ENCODE measurements at places on chromosomes 1 and 21.

- no peak for DNase-seq
Observed at GRCh38 chr1:46525253-46525983, 26.0 kb downstream of the KNCN start.

- DNase-seq, result no peak
Observed at GRCh38 chr1:236141447-236142252, 689 bp upstream of the GPR137B start.

DNA sequence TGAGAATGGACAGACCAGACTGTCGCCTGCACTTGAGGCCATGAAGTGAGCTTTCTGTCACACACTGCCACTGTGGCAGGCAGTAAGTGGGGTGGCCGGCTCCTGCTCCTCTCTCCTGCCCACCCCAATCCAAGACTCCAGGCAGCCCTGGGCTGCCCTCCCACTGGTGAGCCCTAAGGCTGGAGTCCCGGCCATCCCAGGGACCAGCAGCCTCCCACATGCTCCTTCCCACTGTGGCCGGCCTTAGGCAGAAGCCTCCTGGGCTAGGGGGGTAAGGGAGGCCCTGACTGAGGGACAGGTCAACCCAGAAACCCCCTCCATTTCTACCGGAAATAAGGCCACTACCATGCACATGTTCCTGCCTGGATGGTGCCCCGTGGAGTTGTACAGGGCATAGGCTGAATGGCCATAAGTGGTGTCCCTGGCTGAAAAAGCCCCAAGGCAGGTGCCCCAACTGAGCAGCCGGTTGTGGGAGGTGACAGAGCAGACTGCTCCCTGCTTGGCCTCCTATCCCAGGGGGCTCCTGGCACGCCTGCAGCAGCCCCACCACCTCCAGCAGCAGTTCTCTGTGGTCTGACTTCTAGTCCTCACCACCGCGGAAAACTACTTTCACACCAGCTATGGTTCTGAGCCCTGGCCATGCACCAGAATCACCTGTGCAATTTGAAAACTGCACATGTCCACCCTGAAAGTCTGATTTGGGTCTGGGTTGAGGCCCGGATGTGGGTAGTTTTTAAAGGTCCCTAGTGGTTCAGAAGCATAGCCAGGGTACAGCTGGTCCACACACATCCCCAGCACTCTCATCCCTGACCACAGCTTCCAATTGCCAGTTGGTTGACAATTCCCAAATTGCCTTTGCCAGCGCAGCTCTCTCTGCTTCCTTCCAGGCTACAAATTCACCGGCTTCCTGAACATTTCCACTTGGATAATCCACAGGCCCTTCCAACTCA lies 1.6 kb upstream of the ARTN start:
- DNase-seq, result no peak

GRCh38 chr1:26078286-26079177 lies 11.1 kb upstream of the TRIM63 start:
- DNase-seq, result no peak

- no peak for DNase-seq
Observed at GRCh38 chr1:54220004-54220811, 20.2 kb downstream of the MRPL37 start.

GRCh38 chr1:145957443-145958319 lies at the start of gene LIX1L:
LIX1L (minus strand) TSS chr1:145958017; CDS start chr1:145957927, 90 bp downstream.
- DNase-seq, result peak; percentile 95

DNA sequence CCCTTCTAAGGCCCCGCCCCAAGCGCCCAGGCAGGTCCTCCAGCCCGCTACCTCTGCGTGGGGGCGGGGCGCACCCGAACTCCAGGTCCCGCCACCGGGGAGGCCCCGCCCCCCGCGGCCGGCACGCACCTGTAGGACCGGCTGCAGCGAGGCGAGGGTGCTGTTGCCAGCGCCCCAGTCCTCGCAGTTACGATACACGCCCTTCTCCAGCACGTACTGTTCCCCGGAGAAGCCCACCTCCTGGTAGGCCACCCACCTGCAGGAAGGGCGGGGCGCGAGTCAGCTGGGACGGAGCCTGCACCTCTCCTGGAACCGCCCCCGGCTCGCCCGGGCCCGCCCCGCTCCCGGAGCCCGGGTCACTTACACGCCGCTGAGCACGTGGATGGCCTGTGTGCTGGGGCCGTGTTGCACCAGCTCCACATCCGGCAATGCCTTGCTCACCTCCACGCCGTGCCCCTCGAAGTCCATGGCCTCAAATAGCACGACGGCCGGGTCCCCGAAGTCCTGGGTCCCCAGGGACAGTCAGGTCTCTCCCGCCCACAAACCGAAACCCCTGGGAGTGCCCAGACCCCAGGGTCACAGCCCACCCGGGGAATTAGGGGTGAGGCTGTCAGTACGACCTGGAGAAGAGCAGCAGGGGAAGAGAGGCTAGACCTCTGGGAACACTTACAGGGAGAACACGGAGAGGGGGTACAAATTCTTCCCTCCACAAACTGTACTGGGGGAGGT lies 17.3 kb downstream of the CRYBG2 start:
- peak; percentile 51 for DNase-seq

- no peak for DNase-seq
Observed at GRCh38 chr21:46099476-46099875, 1.6 kb downstream of the COL6A2 start.

DNA sequence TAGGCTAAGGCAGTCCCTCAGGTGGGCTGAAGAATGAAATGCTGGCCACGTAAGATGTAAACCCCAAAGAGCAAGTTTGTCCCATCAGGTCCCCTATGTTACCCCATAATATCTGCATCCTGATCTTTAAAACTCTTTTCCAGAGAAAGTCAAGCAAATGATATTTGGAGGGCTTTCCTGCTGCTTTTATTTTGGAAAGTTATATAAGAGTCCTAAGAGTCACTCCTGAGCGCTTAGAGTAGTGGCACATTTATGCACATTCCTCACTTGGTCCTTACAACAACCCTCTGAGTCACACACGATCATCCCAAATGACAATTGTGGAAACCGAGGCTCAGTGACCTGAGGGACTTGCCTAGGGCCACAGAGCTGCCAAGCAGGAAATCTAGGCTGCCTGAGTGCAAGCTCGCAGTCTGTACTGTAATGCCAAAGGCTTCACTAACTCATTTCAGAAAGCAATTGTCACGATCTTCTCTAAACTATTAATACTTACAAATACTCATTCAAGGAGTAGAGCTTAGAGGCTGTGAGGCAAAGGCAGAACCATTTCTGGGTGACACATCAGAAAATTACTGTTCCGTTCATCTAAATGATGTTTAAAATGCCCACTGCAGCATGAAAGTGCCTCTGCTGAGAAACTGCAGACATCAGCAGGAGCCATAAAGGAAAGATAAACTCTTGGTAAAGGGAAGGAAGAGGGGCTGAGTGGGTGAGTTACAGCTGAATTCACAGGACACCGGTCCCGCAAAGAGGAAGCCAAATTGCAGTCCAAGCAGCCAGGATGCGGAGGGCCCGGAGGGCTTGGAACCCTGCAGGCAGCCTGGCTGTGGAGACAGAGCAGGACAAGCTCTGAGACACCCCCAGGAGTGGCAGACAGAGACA lies 30.8 kb downstream of the CAPZB start:
- DNase-seq, result no peak

DNA sequence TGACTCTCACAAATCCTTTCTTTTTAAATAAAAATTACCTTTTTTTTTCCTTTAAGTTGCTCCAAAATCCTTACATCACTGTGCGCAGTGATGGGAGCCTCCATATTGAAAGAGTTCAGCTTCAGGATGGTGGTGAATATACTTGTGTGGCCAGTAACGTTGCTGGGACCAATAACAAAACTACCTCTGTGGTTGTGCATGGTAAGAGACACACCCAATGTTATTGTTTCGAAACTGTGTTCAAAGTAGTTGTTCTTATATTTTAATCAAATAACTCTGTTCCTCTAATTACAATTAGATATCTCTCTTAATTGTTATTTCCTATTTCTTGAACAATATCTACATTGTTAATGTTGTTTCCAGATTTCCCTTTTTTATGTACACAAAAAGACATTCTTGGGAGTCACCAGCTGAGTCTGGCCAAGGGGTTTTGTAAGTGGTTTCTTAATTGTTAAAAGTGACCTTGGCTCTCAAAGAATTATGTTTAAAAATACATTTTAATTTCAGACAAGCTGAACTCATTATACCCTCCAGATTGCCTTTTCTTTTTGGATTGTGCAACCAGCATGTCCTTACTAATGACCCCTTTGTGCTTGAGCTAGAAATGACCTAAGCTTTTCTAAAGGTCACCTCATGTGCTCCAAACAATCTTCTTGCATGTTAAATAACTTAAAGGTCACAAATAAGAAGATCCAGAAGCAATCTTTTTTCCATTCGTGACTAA lies 250.1 kb downstream of the HMCN1 start:
- DNase-seq, result no peak

- DNase-seq, result no peak
Observed at GRCh38 chr1:67332653-67333529, 25.2 kb downstream of the IL12RB2 start.

- no peak for DNase-seq
Observed at GRCh38 chr1:22688466-22688865, 22.2 kb upstream of the EPHB2 start.

GRCh38 chr21:36260030-36260787 lies 59.8 kb upstream of the MORC3 start:
- no peak for DNase-seq

DNA sequence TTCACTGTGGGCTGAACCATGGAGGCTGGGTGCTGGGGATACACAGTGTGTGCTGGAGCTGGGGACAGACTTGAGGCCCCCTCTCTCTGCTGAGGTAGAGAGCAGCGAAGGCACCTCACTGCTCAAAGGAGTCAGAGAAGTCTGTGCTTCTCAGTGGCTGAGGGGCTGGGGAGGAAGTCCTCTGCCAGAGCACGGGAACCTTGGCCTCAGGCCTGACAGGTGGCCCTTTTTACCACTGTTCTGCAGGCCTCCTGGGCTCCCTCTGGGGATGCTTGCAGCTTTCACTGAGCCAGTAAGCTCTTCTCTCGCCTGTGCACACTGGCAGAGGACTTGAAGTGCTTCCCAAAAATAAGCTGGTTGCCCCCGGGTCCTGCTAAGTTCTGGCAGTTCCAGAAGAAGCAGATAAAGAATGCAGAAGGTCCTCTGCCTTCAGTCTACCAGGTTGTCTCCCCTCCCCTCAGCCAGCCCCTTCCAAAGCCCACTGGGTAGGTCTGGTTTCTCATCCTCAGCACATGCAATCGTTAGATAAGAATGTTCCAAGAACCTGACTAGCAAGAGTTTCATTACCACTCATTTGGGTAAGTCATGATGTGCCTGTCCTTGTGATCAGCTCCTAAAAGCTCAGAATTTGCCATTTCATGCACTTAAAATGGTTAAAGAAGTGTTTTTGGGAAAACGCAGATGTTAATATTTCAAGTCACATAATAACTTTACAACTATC lies 53.9 kb downstream of the TENT5C start:
- DNase-seq, result no peak

DNA sequence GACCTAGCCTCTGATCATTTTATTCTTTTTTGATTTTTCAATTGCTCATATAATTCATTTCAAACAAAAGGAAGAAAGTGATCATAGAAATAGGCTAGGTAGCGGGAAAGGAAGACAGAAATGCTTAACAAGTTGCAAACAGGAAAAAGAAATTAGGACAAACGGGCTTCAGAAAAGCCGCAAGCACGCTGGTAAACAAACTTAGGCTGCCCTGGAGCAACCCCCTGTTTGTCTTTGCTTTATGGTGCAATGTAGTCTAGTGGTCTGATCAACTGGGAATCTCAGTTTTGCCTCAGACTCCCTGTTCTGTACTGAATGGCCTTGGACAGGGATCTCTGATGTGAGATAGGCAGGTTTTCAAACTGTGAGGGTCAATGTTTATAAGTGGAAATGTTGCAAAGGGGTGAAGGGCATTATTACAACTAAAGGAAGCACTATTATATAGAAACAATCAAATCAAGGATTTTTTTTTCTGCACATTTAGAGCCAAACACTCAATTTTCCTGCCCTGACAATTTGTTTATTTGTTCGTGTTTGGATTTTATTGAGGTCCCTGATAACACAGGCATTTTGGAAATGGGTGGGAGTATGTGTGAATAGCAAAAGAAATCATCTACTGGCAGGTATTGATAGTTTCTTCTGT lies 146.8 kb upstream of the NRIP1 start:
- no peak for DNase-seq

GRCh38 chr1:64663668-64664067 lies 81.2 kb upstream of the RAVER2 start:
- DNase-seq, result no peak

DNA sequence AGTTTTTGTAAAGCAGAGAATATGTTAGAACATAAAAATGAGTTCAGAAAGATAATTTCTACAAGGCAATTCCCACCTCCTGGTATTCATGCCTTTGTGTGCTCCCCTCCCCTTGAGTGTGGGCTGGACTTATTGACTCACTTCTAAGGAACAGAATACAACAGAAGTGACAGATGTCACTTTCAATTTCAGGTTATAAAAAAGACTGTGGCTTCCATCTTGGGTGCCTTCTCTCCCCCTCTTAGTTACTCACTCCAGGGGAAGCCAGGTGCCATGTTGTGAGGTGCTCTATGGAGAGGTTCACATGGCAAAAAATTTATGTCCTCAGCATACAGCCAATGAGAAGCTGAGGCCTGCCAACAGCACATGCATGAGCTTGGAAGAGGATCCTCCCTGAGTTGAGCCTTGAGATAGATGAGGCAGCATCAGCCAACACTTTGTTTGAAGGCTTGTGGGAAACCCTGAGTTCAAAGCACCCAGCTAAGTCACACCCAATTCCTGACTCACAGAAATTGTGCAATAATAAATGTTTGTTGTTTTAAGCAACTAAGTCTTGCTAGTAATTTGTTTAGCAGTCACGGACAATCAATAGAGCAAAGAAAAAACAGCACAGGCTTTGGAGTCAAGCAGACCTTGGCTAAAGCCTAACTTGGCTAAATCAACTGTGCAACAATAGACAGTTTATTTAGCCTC lies 73.5 kb upstream of the NGF start:
- DNase-seq, result no peak

DNA sequence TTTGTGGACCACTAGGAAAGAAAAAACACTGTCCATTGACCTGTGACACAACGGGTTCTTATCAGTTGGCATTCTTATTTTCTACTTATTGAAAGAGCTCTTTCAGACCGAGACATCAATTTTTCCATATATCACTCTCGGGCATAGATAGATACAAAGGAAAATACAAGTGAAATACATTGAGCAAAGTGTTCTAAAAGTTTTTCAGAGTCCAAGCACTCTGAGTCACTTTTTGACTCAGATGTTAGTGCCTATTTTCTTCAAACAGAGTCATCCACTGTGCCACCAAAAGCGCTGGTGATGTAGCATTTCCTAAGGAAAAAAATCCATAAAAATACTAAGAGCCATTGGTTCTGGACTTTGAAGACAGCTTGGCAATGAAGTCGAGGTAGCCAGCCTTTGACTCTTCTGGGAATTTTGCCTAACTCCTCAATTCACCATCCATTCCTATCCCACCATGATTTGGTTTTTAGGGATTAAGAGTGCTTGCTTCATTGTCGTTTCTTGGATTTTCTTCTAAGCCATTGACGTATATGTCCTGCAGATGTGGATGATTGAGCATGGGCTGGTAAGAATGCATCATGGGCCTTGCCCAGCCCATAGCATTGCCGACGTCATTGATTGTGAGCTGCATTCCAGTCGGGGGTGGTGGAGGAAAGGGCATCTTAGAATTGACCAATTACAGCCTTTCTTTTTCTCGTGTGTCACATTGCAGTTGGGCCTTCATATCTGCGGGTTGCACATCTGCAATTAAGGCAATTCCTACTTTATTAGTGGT lies 10.6 kb downstream of the GALNT2 start:
- no peak for DNase-seq

GRCh38 chr1:55420929-55421716 lies 206.0 kb upstream of the USP24 start:
- no peak for DNase-seq

GRCh38 chr21:41711416-41712007 lies 55.3 kb downstream of the RIPK4 start:
- no peak for DNase-seq

- no peak for DNase-seq
Observed at GRCh38 chr21:22536509-22536908, 1538.3 kb downstream of the NCAM2 start.

GRCh38 chr21:34728479-34728878 lies 59.7 kb downstream of the CLIC6 start:
- DNase-seq, result no peak
